ENCODE measurements at places on chromosomes 16 and 17.
A peak's percentile ranks its signal among the peaks of the same experiment; 100 is the strongest.

DNA sequence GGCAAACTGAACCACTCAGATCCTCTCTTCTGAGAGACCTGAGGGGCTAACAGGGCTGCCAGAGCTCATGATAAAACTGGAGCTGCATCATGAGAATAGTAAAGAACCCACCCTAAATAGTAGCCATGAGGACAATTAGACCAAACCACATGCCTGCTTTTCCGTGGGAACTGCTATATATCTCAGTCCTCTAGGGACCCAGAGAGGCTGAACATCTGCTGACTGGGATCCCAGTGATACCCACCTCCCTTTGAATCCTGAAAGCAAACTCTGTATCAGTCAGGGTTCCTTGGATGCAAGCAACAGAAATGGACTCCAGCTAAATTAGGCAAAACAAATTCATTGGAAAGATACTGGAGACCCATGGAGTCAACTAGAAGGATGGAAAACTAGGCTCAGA, 6.5 kb downstream of the MT1X start:
- no peak for DNase-seq

- no peak for DNase-seq
Measured at GRCh38 chr17:35543856-35544255, 6.4 kb upstream of the SLFN12L start.

GRCh38 chr17:75950421-75950820, 9.6 kb upstream of the FBF1 start:
- DNase-seq, result no peak

- no peak for DNase-seq
Measured at GRCh38 chr16:50300942-50301625, 34.7 kb downstream of the ADCY7 start.

- no peak for DNase-seq
Measured at GRCh38 chr17:41822216-41823140, 9.7 kb downstream of the FKBP10 start.

GRCh38 chr16:81324808-81325207, 10.0 kb downstream of the GAN start:
- DNase-seq, result no peak

GRCh38 chr16:56266641-56267607, 75.6 kb downstream of the GNAO1 start:
- DNase-seq, result no peak

- DNase-seq, result no peak
Measured at GRCh38 chr17:4436381-4436780, 2.6 kb downstream of the SPNS3 start.

- DNase-seq, result no peak
Measured at GRCh38 chr16:55868137-55868536, 7.0 kb downstream of the CES5A start.

DNA sequence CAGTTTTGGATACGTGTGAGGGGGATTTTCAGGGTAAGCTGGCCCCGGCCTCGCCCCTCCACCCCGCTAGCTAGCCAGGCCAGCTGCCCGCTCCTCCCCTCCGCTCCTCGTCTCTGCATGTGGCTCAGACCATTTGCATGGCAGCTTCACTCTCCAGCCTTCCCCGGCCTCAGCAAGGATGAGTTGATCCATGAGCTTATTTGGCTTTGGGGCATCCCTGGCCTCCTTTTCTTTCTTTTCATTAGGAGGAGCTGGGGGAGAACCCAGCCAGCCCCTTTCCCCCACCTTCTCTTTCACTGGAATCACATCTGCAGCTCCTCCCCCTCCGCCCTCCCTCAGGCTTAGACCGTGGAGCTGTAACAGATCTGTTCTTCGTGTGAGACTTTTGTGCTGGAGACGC, 30.7 kb downstream of the ELAC2 start:
- no peak for DNase-seq

- DNase-seq, result no peak
Measured at GRCh38 chr17:42526031-42526444, 10.0 kb upstream of the NAGLU start.

DNA sequence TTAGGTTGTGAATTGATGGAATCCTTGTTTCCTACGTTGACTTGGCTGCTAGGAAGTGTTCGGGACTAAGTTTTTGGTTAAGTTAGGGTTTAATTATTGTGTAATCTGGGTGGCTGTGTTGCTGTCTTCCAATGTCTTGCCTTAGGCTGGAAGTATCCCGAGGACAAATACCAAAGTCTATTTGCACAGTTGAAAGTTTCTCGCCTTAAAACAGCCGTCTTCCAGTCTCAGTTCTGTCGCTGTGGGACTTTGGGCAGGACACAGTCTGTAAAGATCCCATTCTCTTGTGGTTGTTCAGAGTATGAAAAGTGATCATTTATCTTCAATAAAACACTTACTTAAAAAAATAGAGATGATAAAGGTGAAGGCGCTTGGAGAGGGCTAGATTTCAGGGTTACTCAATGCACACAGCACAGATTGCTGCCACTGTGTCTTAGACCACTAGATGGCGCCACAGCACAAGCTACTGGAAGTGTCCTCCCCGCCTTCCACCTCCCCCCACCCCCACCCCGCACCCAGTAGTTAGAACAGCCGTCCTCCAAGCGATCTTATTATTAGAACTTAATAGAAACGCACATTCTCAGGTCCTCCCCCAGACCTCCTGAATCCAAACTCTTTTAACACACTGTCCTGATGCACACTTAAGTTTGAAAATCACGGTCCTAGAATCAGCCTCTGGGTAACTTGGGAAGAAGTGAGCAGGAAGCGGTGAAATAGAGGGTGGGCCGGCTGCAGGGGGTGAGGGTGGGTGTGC, 45.8 kb downstream of the AKAP1 start:
- DNase-seq, result peak; percentile 91

DNA sequence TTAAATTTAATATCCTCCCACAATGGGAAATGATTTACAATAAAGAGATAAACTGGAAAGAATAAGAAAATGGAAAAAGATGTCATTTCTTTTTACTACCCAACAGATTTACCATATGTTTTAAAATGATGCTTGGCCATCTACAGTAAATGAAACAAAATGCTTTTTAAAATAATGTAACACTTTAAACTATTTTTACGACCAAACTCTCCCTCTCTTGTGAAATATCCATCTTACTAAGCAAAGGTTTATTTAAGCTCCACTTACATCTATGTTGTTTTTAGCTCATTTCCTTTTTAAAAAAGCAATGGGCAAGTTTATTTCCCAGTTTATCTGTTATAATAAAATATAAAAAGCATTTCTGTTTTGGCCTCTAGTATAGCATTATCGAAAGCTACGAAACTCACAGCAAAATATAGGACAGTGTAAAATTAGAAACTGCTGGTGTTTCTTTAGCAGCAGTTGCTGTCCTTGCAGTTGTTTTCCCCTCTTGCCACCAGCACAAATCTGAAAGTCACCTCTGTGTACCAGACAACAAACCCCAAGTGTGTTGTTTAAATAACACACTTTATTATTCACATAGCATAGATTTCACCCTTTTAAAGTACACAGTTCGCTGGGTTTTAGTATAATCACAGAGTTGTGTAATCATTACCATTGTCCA, 195.1 kb downstream of the CDRT15L2 start:
- no peak for DNase-seq

GRCh38 chr17:58527306-58527705, 12.9 kb upstream of the MTMR4 start:
- no peak for DNase-seq

DNA sequence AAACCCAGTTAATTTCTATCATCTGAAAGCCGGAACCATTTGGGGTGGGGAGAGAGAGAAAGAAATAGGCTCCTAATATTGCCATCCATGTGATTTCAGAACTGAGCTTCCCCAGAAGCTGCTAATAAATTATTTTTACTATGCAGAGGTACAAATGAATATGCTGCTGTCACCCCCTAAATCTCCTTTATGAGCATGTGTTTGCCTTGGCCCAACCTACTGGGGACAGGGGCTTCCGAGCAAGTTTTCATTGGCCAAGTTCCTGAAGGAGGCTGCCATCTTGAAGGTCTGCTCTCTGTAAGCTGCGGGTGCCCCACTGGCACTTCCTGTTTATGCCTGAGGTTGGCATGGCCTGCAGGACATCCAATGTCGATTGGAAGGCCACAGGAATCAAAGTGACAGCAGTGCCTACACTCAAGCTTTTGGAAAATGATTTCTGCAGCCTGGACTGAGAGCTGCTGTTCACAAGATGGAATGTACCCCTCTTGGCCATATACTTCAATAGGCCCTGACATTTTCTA, 194.7 kb downstream of the XYLT1 start:
- DNase-seq, result no peak

DNA sequence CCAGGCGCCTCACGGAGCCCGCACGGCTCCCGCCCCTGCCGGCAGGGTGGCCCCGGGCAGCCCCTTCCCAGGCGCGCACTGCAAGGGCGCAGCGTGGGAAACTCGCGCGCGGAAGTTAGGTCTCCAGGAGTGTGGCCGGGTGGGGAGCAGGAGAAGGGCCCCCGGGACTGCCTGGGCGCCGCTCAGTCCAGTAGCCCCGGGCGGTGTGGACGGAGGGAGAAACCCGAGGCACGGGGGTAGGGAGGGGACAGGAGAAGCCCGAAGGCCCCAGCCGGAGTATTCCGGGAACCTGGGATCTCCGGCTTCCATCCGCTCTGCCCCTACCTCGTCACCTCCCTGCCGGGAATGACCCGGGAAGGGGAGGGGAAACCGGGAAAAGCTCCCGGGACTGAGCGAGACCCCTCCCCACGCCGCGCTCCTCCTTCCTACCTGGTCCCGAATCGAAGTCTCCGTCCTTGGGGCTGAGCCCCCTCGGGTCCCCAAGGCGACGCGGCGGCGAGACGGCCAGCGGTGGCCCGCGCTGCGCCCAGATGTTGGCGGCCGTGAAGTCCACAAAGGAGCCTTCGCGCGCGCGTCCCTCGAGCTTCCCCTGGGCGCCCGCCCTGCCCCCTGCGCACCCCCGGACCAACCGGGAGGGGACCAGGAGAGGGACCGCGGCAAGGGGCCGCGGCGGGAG, 418 bp downstream of the SOCS3 start:
- no peak for DNase-seq

DNA sequence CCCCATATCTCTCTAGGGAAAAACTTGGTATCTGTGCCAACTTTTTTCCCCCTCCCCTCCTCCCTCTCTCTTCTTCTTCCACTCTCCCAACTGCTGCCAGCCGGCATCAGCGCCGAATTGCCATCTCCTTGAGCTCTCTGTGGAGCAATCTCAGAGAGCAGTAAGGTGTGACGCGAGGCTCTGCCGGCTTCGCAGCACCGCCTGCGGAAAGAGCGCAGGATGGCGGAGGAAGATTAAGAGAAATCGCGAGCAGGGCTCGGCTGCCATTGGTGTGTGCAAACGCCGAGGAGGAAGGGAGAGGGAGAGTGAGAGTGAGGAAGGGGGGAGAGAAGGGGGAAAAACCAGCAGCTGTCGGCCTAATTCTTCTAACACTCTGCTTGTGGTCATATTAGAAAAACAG, 44.2 kb downstream of the NEUROD2 start:
- peak; percentile 73 for DNase-seq

- DNase-seq, result no peak
Measured at GRCh38 chr16:407253-407652, 5.6 kb downstream of the DECR2 start.

DNA sequence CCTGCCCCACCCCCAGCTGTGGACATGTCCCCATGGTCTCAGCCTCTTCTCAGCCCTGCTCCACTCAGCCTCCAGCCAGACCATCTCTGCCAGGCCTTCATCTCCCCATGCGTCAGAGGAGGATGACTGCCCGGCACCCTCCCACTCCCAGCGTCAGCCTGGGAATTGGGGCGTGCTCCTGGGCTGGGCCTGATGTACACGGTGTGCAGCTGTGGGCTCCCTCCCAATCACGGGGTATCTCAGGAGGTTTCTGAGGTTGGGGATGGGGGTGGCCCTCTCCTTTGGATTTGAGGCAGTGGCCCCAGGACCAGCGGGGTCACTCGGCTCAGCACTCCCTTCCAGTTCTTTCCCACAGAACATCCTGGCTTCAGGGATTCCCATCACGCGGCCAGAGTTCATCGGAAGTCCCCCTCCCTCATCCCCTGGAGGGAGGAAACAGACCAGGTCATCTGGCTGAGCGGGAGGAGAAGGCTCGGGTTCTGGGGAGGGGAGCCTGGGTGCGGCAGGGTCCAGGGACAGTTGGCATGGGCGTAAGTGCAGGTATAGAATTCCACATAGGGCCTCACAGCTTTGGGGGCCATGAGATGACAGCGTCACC, 36.9 kb downstream of the SOCS3 start:
- DNase-seq, result no peak

DNA sequence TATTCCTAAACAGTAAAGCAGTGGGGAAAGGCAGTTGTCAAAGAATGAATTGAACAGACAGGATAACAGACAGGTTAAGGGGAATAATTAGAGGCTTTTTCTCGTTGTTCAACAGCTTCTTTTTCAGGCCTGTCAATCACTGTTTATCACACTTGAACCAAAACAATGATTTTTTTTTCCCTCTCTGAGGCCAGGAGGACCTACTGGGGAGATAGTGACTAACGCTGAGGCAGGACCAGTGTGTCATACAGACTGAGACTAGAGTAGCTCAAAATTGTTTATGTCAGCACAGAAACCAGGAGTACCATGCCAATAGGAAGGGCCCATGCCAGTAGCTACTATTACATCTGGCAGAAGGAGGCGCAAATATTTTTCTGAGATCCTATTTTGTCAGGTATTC, 41.3 kb upstream of the NLK start:
- DNase-seq, result no peak

Measured in NCI-H1436 (cell line).